ENCODE measurements at places on chromosomes 16 and 17.

- DNase-seq, result no peak
These were observed 29.5 kb downstream of the TNFRSF13B start for GRCh38 chr17:16942141-16943031.

- no peak for DNase-seq
These were observed 227.3 kb upstream of the IRX5 start for GRCh38 chr16:54703339-54703738.

- DNase-seq, result no peak
These were observed 51.3 kb downstream of the FTO start for GRCh38 chr16:53755026-53755910.

DNA sequence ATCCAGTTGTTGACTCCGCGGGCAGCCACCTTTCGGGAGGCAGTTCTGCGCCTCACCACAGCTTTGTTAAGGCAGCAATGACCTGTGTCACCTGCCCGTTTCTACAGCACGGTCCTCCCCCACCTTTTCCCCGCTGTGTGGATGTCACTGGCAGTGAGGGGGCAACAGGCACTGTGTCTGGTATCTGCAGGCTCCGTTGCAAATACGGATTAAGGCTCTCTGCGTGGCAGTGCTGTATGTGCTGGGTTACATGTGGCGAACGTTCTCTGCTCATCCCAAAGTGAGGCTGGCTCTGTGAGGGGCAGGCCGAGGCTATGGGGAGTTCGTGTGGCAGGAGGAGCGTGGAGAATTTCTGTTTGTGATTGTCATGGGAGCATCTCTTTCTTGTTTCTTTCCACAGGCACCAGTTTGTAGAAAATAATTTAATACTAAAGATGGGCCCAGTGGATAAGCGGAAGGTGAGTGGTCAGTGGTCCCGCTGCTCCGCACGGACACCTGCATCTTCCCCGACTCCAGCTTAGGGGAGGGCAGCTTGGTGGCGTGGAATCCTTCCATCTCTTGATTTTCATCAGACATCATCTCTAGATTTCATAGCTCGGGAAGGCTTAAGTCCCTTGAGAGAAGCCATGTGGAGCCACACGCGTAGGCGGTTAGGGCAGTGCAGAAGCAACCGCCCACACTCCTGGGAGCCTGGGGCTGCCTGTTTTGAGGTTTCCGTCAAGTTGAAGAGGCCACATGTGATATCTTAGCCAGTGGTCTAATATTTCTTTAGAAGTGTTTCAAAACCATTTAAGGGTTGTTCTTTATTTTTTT lies 57.8 kb downstream of the PDPK1 start:
- DNase-seq, result no peak

- no peak for DNase-seq
These were observed 230.7 kb downstream of the SLC39A11 start for GRCh38 chr17:72861811-72862210.

DNA sequence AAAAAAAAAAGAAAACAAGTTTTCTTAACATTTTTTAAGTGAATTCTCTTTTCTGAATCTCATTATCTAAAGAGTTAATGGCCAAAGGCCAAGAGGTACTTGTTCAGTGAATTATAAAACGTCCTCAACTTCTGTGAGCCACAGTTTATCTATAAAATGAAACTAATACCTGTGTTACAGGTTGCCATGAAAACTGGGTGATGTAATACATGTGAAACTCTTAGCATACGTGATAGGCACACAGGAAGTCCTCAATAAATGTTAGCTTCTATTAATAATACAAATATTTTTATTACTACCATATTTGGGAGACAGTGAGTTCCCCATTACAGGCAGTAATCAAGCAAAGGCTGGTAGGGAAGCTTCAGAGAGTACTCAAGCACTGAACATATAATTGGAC lies 13.5 kb upstream of the INPP5K start:
- DNase-seq, result no peak

DNA sequence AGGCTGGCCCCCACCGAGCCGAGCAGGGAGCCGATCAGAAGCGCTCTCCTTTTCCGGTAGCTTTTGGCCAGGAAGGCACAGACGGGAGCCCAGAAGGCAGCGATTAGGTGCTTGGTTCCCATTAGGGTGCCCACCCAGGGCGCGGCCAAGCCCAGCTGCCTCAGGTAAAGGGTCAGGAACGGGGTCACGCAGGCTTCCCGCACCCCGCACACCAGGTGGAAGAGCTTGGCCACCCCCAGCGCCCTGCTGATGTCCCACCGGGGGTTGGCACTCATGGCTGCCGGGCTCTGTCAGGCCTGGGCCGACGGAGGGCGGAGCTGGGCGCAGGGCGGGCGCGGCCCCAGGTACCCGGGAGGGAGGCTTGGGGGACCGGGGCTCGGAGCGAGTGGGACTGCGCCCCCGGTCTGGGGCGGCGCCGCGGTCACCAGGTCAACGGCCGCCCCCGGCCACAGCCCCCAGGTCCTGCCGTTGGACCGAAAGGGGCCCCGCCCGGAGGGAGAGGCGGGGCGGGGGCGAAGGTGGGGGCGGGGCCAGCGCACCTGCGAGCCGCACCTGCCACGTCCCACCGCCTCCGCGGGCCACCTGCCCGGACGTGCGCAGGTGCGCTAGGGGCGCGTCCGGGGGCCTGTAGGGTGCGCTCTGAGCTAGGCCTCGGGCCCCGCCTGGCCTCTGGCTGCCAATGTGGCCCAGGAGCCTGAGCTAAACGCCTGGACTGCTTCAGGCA lies at the start of gene MFSD6L:
TSS of gene MFSD6L (minus strand) at position 520 of the 724 bp plus-strand sequence. CDS start at position 275, 245 bp downstream.
- no peak for DNase-seq

- peak; percentile 81 for DNase-seq
These were observed 405 bp upstream of the CBLN1 start for GRCh38 chr16:49281843-49282642.

DNA sequence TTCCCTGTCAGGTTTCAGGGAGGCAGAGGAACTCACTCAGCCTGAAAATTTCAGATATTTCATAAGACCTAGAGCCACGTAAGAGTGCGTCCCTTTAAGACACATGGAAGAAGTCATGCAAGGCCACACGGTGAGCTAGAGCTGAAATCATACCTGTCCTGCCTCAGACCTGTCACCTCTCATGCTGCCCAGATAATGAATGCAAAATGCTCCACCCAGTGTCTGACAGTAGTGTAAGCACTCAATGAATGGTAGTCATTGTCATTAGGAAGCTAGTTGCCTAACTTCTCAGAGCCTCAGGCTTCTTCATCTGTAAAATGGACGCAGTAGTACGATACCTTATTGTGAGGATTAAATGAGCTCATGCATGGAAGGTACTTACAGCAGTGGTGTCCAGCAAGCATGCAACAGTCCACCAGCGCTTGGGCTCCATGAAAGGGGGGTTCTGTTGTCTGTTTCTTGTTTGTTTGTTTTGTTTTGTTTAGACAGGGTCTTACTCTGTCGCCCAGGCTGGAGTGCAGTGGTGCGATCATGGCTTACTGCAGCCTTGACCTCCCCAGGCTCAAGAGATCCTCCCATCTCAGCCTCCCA lies 60.7 kb downstream of the WSB1 start:
- peak; percentile 15 for DNase-seq

DNA sequence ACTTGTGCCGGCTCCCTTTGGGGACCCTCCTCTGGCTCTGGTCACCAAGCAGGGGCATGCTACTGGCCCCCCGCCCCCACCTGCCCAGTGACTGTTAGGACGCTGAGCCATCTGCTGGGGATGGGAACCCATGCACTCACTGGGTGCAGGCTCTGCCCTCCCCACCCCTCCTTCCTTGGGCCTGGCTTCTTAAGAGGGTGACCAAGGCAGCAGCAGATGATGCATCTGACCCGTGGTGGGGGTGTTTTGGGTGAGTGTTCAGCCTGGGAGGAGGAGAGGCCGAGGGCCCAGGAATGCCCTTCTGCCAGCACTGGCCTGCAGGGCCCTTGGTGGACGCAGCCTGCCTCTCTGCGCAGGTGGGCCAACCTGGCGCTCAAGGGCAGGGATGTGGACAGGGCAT lies 19.2 kb upstream of the MTSS2 start:
- DNase-seq, result no peak

- DNase-seq, result no peak
These were observed 10.6 kb upstream of the DUS1L start for GRCh38 chr17:82076018-82076784.

DNA sequence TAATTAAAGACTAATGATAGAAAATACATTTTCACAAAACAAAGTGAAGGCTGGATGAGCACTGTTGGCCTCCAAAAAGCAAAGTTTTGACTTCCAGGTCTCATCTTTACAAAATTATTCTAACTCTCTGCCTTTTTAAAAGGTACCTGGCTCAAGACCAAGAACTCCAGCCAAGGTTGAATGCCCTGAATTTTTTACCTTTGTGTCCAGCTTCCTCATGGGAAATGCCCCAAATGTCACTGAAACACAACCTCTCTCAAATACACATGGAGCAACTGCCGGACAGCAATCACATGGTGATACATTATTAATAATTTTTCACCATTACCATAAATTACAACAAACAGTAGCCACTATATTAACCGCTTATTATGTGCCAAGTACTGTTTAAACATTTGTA lies 32.2 kb downstream of the ADAMTS18 start:
- DNase-seq, result no peak

GRCh38 chr17:8754890-8755289 lies 3.5 kb downstream of the SPDYE4 start:
- DNase-seq, result no peak

GRCh38 chr16:78763821-78764440 lies 664.5 kb downstream of the WWOX start:
- DNase-seq, result peak; percentile 21

- DNase-seq, result no peak
These were observed 16.4 kb upstream of the SEC14L1 start for GRCh38 chr17:77124192-77124889.

- DNase-seq, result no peak
These were observed 32.6 kb upstream of the ZNF469 start for GRCh38 chr16:88349903-88350900.

DNA sequence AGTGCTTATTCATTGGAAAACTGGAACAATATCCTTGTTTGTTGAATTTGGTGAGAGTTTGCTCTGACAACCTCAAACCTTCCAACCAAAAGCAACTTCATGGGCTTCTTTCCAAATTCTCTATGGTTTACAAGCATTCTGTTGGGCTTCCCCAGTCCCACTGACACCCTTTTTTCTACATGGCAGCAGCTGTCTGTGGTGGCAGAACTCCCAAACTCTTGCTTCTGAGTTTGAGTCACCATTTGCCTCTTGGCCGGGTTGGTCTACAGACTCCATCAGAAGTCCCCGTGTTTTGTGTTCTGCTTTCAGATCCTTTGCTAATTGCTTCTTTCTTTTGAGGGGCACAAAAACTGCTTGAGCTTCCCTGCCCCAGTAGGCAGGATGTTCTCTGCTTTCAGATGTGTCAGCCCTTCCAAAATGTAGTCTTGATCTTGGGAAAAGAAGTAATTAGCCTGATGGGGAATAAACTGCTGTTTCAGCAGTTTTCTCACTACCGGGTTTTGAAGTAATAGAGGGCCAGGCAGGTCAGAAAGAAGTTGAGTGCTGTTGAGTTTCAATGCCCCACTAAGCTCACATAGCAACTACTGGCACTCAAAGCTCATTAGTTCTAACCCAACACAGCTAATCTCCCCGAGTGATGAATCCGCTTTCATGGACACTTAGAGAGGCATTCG lies 80.7 kb downstream of the HS3ST3A1 start:
- DNase-seq, result no peak

GRCh38 chr17:48756830-48757251 lies 28.3 kb upstream of the HOXB13 start:
- DNase-seq, result no peak

DNA sequence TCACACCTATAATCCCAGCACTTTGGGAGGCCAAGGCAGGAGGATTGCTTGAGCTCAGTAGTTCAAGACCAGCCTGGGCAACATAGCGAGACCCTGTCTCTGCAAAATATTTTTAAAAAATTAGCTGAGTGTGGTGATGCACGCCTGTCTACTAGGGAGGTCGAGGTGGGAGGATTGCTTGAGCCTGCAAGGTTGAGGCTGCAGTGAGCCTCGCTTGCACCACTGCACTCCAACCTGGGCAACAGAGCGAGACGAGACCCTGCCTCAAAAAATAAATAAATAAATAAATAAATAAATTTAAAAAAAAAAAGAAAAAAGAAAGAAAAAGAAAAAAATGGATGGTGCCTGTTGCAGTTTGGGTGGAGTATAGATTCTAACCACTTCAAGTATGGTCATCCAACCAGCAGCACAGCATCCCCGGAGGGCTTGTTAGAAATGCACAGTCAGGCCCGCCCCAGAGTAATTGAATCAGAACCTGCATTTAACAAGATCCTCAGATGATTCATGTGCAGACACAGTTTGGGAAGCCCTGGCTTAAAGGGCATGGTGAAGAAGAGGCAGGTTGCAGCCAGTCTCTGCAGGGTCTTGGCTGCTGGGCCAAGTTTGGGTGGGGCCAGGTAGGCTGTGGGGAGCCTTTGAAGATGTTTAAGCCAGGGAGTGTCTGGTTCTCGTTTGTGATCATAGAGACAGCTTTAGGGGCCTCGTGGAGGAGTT lies 40.8 kb downstream of the MRC2 start:
- no peak for DNase-seq

DNA sequence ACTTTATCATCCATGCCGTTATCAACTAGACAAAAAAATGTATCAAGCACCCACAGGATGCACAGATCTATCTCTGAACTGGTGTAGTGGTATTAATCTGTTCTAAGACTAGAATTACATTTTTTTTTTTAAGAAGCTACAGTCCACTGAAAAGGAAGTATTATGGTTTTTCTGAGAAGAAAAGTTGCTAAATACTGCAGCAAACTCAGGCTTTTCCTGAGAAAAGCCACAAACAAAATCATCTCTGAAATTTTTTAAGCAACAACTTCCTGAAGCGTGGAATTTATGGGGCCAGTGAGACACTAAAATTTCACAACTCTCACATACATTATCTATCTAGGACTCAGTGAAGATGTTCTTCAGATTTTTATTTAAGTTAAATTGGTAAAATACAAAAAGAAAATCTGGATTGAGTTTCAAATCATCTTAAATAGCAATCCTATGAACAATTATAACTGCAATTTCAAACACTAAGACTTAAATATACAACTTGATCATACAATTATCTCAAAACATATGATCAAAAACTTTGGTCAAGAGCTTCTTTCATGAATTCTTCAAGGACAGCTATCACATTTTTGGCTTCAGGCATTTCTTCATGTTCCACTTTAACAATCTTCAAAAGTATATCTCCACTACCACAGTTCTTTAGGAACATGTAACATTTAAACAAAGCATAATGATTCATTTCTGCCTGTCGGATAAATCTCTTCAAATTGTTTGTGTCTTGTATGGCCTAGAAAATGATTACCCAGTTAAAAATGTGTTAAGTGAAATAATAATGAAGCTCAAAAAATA lies 10.5 kb downstream of the C17orf75 start:
- DNase-seq, result no peak

DNA sequence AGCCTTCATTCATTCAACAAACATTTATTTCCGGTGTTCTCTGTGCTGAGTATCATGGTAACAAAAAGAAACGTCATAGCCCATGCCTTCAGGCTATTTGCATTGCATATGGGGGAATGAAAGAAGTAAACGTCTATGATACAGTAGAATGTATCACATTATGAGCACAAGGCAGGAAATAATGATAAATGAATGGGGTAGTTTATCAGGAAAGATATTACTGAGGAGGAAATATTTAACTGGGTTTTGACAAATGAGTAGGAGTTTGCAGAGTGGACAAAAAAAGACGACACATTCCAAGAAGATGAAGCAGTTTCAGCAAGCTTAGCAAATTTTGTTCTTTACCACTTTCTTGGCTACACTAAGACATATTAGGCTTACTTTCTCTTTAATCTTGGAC lies 1.3 kb upstream of the KRTAP4-7 start:
- no peak for DNase-seq

GRCh38 chr17:54992797-54993639 lies 24.5 kb downstream of the STXBP4 start:
- DNase-seq, result peak; percentile 81

- no peak for DNase-seq
These were observed 4.2 kb downstream of the AIPL1 start for GRCh38 chr17:6430769-6431168.

- DNase-seq, result no peak
These were observed 92.3 kb upstream of the FAM20A start for GRCh38 chr17:68693466-68693865.

Data from NCI-H1694 treated with DMSO at 0.1 percent for 48 hours (cell line).